Neural progenitor cell (in vitro differentiated cells): ENCODE measurements at places on chromosomes 1 and 21.

DNA sequence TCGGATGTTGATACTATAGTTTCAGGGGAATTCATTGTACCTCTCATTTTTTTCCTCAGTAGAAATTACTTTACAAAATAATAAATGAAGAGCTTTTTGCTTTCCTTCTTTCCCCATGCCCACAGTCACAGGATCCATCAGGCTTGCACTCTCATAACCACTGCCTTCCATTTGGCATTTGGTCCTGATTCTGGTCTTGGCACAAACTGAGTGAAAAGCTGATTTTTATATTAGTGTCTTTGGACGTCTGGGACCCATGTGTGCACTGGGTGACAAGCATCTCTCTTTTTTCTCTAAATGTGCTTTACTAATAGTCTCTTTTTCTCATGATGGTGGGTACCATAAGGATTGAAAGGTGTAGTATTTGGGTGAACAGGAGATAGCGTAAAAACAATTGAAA lies 2.8 kb downstream of the ELAVL4 start:
- no peak for DNase-seq

DNA sequence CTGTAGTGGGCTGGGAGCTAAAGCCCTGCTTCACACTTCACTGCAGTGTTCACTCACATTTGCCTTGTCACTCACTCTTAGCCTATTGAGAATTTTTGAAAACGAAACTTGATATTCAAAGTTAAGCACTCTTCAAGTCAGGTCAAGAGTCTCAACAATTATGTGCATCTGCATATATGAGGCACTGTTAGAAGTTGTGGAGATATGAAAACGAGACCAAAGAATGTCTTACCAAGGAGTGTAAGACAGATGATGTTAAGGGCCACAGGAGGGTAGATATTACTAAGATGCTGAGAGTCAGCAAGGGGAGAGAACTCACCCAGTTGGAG lies 64.7 kb upstream of the GJA8 start:
- no peak for DNase-seq

GRCh38 chr1:99758073-99758511 lies 8.3 kb downstream of the FRRS1 start:
- no peak for DNase-seq

GRCh38 chr1:25500694-25501093 lies 42.7 kb upstream of the LDLRAP1 start:
- DNase-seq, result no peak

- DNase-seq, result no peak
These were observed 21.1 kb downstream of the MKNK1 start for GRCh38 chr1:46582972-46583371.

DNA sequence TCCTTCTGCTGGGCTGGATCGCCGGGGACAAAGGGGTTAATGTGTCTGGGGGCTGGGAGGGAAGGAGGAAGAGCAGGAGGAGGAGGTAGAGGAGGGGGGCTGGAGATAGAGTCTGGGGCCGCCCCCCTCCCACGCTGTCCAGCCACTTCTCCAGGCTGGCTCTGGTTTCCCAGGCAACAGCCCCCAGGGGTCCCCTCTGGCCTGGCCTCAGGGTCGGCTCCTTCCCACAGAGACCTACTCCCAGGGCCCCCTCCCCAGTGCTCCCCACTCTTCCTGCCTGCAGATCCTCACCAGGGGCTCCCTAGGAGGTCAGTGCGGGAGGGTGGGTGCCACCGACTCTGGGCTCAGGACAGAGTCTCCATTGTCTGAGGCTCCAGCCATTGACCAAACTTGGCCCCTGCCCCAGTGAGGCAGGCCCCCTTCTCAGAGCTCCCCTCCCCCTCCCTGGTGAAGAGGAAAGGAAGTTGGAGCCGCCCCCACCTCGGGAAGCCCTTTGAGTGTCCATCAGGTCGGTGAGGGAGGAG lies 34.1 kb downstream of the ARHGEF10L start:
- DNase-seq, result peak; percentile 75

DNA sequence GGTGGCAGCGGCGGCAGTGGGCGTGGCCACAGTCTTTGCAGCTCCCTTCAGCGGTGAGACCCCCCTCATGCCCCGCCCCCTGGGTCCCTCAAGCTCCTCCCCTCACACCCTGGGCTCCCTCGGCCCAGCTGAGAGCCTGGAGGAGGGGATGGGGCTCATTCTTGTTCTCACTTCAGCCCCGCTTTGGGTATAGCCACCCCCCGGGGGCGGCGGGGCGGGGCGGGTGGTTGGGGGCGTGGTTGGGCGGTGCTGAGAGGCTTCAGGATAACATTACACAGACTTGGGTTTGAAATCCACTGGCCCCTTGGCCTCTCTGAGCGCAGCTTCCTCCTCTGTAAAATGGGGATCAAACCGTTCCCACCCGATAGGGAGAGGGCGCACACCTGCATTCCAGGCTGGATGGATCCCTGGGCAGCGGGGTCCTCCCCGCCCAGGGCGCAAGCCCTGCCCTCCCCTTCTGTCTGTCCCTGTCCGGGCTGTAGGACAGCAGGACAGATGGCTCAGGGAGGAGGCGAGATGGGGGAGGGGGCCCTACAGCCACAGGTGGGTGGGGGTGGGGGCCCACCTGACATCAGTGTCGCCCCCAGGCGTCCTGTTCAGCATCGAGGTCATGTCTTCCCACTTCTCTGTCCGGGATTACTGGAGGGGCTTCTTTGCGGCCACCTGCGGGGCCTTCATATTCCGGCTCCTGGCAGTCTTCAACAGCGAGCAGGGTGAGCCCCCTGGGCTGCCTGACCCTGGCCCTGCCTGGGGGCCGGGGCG lies 5.1 kb downstream of the CLCNKA start:
- peak; percentile 94 for DNase-seq

- no peak for DNase-seq
These were observed 10.1 kb downstream of the HSPG2 start for GRCh38 chr1:21926814-21927532.

GRCh38 chr1:2985067-2985561 lies 36.2 kb upstream of the ACTRT2 start:
- no peak for DNase-seq

GRCh38 chr21:32240851-32241687 lies 37.8 kb downstream of the MIS18A start:
- no peak for DNase-seq

- DNase-seq, result peak; percentile 20
These were observed 32.4 kb downstream of the SLC19A1 start for GRCh38 chr21:45509566-45510465.

- no peak for DNase-seq
These were observed 20.6 kb downstream of the C1orf141 start for GRCh38 chr1:67114162-67114561.

DNA sequence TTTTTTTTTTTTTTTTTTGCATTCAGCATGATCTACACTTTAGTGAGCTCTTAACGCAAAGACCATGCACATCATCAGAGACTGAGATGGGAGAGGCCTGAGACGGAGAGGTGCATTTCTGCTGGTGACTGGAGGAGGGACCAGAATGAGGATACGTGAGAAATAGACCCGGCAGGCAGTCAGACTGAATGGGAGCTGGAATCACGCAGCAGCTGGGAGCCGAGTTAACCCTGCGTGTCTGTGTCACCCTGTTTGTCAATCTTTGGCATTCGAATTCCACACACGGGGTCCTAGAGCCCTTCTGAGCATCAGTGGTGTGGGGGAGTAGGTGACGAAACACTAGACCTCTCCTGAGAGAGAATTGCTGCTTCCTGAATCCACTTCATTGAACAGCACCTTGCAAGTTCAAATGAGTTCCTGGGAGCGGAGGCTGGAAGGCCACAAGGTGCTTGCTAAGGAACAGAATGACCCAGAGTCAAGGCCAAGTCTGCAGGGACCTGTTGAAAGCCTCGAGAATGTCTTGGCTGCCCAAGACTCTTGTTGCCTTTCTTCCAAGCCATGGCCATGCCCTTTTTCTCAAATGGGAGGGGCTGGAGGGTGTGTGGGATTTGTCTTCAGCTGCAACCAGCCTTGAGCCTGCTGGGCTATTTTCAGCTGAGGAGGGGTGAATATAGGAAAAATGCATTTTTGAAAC lies 123.3 kb downstream of the CNIH3 start:
- no peak for DNase-seq

GRCh38 chr1:50208756-50209155 lies 100.0 kb downstream of the ELAVL4 start:
- DNase-seq, result no peak

- DNase-seq, result no peak
These were observed 130.2 kb upstream of the ATP1B1 start for GRCh38 chr1:168976267-168976666.

DNA sequence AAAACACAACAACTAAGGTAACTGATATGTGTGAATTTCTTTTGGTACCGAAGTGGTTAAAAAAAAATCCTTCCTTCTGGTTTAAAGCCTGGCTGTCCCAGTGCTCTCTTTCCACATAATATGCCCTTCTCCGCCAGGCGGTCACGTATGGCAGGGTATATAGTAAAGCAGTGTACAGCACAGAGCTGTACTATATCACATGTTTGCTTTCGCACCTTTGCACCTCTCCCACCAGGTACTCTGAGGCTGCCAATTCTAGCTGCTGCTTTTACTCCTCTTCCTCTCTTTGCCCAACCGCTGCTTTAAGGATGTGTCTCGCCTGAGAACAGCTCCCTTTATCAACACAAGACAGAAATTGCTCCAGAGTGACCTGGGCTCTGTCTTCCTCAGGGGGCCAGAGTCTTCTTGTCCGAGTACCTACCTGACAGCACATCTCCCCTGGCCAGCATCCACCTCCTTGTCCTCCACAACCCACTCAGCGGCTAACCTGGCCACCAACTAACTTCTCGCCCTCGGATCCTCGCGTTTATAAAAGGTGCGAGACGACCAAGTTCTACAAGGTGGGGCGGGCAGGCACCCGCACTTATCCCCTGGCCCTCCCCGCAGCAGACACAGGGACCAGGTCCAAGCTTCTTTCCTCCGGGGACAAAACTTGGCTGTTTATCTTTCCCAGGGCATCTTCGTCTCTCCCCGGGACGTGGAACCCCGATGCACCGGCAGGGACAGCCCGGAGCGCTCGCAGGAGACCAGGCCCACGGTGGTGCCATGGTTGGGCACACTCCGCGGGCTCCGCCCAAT lies 1.6 kb downstream of the COLGALT2 start:
- DNase-seq, result no peak

GRCh38 chr1:48831120-48831978 lies 54.7 kb upstream of the BEND5 start:
- no peak for DNase-seq

GRCh38 chr1:156433602-156434001 lies 64.6 kb downstream of the RHBG start:
- DNase-seq, result no peak

DNA sequence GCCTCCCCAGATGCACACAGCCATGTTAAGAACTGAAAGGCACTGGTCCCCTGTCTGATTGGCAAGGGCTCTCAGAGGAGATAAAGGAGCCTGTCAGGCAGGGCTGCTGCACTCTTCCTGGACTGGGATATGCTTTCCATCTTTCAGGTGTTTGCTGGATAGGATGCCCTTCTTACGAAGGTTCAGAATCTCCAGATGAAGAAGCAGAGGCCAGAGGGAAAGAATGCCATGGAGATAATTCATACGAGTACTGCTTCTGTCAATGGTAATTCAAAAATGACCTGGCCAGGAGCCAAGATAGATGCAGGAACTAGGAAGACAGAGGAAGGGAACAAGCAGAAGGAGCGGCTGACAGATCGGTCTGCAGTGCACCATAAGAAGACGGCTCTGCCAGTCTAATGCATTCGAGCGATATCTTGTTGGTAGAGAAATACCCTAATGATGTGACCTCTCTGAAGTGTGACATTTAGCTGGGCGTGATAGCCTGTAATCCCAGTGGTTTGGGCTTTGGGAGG lies 16.6 kb upstream of the ATP2B4 start:
- no peak for DNase-seq

GRCh38 chr1:216212826-216213225 lies 210.4 kb downstream of the USH2A start:
- DNase-seq, result no peak

DNA sequence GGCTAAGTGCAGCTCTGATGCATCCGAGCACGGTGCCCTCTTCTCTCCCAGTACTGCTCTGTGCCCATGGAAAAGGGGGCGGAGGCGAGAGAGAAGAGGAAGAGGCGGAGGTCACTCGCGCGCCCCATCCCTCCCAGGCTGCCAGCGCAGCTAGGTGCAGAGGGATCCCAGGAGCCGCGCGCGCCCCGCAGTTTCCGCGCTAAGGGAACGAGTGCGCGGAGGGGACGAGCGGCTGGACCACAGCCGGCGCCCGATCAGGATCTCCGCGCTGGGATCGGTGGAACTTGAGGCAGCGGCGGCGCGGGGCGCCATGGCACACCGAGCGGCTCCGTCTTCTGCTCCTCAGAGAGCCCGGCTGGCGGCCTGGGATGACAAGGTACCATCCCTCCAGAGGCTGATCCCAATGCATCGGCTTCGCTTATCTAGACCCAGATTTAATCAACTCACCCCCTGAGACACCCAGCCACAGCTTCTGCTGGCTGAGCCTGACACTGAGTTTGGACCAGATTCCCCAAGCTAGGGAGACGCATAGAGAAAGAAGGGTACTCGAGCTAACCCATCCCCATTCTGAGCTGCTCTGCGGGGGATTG lies at the start of gene PTGFR:
TSS of gene PTGFR (plus strand) at position 114 of the 590 bp plus-strand sequence. CDS start 1,770 bp downstream, outside the sequence.
- peak; percentile 69 for DNase-seq

DNA sequence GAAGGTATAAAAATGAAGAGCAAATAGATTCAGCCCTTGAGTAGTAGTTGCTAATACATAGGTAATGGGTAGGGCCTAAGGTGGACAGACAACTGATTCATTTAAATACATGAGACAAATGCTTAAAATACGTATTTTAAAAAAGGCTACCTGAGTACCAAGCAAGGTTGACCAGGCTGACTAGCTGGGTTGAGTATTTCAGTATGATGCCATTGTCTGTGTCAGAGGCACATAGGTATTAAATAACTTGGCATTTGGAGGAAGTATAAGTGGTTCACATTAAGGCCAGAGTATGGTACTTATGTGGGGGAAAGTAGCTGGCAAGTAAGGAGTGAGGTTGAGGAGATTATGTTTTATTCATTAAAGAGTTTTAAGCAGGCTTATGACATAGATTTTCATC lies 19.4 kb downstream of the NEK7 start:
- no peak for DNase-seq

GRCh38 chr1:214017191-214017982 lies 29.6 kb downstream of the PROX1 start:
- peak; percentile 37 for DNase-seq

- no peak for DNase-seq
These were observed 12.5 kb downstream of the PM20D1 start for GRCh38 chr1:205837382-205837970.

GRCh38 chr1:39727221-39727931 lies 11.3 kb upstream of the PPIE start:
- no peak for DNase-seq

GRCh38 chr1:78047106-78047505 lies 1.3 kb downstream of the GIPC2 start:
- no peak for DNase-seq

GRCh38 chr1:204831186-204831585 lies 39.5 kb upstream of the NFASC start:
- DNase-seq, result no peak

DNA sequence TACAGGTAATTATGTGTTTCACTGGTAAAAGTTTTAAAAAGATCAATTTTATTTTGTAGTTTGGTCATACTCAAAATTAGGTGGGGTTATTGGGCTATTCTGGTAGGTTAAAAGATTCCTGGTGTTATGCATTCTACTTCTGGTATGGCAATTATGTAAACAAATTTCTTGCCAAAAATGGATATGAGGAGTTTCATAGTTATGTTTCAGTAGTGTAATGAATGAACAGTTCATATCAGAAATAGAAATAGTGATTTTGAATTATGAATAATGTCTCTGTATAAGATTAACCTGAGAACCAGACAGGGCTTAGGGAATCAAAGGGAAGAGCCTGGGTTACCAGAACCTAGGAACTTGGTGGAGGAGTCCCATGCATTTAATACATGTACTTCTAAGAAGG lies 15.9 kb downstream of the ATF6 start:
- DNase-seq, result no peak
